ENCODE measurements at places on chromosomes 3 and 15.
A peak's percentile ranks its signal among the peaks of the same experiment; 100 is the strongest.

- DNase-seq: no peak
These were observed 39.8 kb downstream of the CADM2 start for GRCh38 chr3:84998545-84998944.

DNA sequence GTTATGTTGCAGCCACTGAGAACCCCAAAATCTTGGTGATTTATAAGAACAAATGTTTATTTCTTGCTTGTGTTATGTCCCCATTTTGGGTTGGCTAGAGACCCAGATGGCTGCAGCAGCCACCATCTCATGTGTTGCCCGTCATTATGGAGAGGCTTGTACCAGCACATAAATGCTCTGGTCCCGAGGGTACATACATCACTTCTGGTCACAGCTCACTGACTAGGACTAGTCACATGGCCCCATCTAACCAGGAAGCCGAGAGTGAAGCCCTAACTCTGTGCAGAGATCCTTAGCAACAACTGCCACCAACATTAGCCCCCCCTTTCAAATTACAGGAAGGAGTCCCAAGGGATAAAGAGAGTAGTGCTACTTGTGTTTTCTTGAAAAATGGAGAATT is 25.5 kb upstream of the HACD2 start:
- DNase-seq: no peak

GRCh38 chr3:185797108-185797881 is 27.5 kb downstream of the IGF2BP2 start:
- no peak for DNase-seq

DNA sequence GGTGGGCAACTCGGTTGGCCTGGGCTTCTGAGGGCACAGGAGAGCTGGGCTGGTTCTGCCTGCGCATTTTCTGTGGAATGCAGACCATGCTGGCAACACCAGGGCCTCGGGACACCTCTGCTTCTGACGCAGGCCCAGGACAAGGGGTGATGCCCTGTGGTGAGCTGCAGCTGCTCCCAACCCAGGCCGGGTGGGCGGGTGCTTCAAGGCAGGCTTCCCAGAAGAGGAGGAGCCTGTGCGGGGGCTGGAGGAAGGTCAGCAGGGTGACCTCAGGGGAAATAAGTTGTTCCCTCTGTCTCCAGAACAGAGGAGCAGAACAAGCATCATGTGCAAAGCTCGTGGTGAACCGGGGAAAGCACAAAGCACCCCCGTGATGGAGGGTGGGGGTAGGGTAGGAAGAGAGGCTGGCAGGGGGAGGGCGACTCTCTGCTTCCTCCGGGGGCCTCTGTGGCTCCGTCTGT is 11.0 kb upstream of the PLXNA1 start:
- no peak for DNase-seq

- DNase-seq: no peak
These were observed 40.7 kb downstream of the SNRK start for GRCh38 chr3:43326891-43327581.

DNA sequence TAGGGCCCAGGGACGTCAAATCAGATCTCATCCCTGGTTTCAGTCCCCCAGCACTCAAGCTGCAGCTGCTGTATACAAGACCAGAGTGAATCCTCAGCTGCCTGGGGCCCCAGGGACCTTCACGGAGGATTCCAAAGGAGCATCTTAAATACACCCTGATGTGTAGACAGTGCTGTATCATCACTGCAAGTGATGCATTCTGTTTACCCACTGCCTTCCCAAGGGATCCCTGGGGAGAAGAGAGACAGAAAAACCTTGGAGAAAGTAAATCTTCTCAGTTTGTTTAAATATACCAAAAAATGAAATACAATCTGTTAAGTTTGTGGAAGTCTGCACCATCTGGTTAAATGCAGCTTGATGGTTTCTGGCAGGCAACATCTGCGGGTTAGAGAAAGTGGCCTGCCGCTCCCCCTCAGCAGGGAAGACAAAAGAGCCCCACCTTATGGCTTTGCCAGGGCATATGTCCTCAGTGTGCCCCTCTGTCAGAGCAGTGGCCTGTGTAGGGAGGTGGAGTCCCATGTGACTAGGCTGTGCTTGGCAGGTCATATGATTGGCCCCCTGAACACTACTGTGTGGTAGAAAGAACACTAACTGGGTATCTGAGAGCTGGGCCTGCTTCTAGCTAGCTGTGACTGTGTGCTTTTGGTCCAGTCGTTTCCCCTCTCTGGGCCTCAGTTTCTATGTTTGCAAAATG is 222.2 kb upstream of the TRIM42 start:
- no peak for DNase-seq

DNA sequence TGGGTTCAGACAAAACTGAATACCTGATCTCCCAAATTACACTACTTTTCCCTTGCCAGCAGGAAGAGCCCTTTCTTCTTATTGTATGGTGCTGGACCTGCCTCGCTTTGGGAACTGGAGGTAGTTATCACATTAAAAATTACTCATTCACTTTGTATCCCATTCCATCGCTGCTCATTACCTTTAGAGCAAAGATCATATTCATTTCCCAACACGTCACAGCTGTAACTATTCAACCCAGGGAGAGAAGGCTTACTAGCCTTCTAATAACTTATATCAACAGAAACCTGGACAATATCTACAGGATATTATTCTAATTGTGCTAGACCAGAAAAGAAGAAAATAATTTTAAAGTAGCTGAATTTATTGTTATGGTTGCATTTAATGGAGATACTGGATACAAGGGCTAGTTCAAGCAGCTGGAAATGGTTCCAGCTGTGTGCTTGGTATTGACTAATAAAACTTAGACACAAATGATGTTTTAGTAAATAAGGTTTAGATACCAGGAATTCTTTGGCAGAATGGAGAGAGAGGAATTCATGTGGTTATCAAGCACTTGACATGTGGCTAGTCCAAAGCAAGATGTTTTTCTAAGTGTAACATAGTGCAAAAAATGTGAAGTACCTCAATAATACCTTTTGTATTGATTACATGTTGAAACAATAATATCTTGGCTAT is 656.3 kb downstream of the ROBO1 start:
- DNase-seq: no peak

DNA sequence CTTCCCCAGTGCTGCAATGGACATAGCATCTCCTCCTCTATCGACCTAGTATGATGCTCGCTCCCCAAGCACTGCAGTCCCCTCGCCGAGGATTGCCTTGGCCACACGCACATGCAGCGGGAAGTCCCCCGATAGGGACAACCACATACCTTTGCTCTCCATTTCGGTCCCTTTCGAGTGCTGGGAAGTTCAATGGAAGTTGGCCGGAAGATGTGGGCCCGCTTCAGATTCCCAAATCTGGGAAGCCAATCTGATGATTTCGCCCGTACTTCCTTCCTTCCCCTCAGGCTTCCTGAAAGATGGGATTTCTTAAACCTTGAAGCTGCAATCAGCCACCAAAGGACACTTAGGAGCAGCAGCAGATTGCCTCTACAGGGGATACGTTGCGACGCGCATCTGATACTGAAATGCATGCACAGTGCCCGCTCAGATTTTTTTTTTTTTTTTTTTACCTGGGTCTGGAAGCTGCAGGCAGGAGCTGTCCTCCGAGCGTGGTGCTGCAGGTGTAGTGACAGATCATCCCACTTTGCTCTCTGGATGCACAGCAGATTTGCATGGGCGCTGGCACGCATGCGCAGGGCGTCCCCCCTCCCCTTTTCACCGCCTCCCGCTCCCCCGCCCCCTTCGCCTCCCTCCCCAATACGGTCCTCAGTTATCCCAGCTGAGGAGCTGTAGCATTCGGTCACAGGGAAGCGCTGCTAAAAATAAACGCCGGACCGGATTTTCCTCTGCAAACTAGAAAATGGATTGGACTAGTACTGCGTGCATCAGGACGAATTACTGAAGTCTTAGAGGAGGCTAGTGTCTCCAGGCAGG is at the start of gene FGF12:
TSS of gene FGF12 (minus strand) at position 510 of the 816 bp plus-strand sequence.
- peak; percentile 1 for DNase-seq

GRCh38 chr15:86855307-86856291 is 775.9 kb downstream of the AGBL1 start:
- no peak for DNase-seq

GRCh38 chr3:128553560-128553959 is 60.6 kb upstream of the GATA2 start:
- DNase-seq: no peak

- no peak for DNase-seq
These were observed 133.7 kb downstream of the IGSF11 start for GRCh38 chr3:118900737-118901525.

DNA sequence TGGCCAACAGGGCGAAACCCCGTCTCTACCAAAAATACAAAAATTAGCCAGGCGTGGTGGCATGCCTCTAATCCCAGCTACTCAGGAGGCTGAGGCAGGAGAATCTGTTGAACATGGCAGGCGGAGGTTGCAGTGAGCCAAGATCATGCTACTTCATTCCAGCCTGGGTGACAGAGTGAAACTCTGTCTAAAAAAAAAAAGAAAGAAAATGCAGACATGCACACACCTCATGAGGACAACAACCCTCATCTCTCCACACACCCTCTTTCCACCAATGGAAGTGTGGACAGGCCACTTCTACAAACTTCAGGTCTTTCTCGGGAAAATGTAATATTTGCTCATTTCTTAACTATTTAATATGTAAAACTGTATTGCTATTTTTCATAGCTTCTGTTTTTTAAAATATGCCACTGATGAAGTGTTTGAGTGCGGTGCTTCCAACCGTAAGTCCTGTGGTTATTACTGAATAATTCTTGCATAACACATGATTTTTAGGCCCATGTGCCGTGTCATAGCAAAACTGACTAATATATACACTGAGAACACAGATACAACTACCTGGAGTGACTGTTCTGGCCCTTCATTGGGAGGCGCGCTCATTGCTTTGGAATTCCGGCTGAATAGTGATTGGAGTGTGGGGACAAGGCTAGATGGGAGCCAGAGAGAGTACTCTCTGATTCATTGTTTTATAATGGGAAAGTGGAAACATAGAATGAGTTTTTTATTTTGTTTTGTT is 23.1 kb downstream of the LRRC31 start:
- no peak for DNase-seq

DNA sequence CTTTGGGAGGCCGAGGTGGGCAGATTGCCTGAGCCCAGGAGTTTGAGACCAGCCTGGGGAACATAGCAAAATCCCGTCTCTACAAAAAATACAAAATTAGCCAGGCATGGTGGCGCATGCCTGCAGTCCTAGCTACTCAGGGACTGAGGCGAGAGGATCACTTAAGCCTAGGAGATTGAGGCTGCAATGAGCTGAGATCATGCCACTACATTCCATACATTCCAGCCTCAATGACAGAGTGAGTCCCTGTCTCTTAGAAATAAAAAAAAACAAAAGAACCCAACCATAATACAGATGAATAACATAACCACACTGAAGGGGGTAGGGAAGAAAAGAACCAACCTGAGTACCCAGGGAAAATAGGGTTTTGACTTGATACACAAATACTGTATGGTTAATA is 19.7 kb upstream of the CGNL1 start:
- no peak for DNase-seq

DNA sequence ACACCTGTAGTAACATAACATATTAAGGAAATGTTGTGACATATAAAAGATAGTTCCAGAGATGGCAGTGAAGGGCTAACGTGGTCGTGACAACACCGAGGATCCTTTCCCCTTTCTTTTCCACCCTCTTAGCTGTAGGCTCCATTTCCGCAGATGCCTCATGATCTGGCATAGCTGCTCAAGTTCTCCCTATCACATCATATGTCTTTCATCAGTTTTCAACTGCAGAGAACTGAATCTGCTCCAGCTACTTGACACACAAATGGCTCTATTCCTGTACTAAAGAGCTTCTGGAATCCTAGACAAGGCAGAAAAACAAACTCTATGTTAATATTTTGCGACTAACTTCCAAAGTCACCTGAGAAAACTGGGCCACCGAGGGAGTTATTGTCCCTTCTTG is 275.0 kb upstream of the SLCO3A1 start:
- no peak for DNase-seq

DNA sequence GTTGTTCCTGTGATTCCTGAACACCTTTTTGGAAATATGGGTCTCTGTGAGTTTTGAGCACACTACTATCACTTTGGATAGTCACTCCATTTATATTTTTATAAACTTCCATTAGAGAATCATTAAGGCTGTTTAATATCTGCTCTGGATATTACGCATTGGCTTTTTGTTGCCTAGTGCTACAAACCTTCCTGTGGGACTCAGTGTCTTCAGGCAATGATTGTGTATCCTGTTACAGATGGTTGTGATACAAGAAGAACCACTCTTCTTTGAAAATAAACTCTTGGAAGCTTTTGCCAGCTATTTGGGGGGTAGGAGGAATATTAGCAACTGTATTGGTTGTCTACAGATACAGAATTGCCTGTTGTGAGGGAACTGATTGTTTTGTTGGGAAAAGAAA is 15.6 kb downstream of the GCSAM start:
- DNase-seq: no peak

- DNase-seq: no peak
These were observed 79.1 kb downstream of the VGLL4 start for GRCh38 chr3:11564577-11565001.

DNA sequence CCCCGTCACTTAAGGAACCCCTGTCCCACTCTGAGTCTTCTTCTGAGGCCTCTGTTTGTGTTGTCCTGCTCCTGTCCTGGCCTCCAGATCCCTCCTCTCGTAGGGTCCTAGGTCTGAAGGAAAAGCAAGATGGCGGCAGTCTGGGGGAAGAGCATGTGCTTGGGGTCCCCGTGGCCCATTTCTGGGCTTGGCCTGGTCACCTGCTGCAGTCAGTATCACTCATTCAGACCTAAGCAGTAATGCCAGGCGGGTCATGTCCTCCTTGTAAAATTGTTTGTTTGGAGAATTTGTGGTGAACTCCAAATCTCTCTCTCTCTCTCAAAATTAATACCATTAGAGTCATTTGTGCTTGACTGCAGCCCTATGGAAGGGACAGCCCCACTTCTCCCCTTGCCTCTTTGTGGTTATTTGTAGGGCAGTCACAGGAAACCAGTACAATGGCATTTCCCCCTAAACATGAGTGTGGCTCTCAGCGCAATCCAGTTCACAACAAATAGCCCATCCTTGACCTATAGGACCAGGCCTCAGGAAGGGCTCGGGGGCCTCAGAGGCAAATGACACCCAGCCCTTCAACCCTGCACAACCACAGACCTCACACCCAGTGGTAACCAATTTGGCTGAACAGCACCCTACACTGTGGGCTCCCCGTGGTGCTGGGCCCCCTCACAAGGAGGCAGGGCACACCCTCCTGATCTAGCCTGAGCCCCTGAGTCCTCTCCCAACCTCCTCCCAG is 173.5 kb downstream of the OR4M2 start:
- DNase-seq: no peak

- DNase-seq: no peak
These were observed 27.2 kb downstream of the SNX1 start for GRCh38 chr15:64122936-64123351.

GRCh38 chr15:92020804-92021203 is 167.3 kb downstream of the SLCO3A1 start:
- no peak for DNase-seq

GRCh38 chr3:158974904-158975303 is 173.1 kb downstream of the MFSD1 start:
- no peak for DNase-seq

- no peak for DNase-seq
These were observed 200.5 kb upstream of the LRTM1 start for GRCh38 chr3:55128225-55128823.

DNA sequence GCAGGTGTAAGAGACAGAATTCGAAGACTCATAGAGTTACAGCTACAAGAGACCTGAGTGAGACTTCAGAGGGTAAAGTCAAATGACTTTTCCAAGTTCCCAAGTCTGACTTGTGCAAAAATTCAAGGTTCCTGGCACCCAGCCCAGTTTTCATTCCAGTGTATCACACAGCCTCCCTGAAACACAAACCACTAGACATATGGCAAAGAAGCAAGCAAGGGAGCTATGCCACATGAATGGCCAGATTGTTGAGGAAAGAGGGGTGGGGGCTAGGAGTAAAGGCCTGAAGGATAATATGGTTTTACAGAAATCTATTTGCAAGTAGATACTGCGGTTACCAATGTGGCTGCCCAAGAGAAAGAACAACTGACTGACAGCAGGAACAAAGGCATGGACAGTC is 301.2 kb downstream of the MECOM start:
- DNase-seq: no peak
